ENCODE measurements at places on chromosomes 3 and 15. TPM values are rescaled to one million over a fixed set of nuclear protein-coding genes. Genes with fewer than 3 reads are reported as not detected.

DNA sequence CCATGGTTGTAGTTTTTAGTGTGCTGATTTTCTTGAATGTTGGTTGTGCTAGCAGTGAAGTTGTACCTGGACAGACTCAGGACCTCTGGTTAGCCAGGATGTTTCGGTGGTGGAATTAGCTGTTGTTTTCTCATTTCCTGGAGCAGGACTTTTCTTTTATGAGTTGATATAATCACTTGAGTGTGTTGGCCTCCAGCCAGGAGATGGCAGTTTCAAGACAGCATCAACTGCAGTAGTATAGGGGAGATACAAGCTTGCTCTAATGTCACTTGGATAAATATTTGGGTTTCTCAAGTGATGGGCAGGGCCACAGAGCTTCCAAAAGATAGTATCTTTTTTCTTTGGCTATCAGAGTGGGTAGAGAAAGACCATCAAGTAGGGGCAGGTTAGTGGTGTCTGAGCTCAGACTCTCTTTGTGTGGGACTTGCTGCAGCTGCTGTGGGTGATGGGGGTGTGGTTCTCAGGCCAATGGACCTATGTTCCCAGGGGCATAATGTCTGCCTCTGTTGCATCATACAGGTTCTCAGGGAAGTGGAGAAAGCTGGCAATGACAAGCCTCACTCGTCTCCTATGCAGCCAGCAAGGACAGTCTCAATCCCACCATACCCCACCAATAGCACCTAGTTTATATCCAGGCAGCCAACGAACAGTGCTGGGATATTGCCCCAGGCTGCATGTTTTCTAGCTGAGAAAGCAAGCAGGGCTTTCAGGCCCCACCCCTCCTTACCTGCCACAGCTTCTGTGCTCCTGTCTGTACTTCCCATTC, 14.6 kb upstream of the OR5K2 start:
- no peak for DNase-seq

- no peak for DNase-seq
Measured at GRCh38 chr3:111080413-111080812, 8.8 kb downstream of the NECTIN3 start.

GRCh38 chr3:168997488-168997887, 666.0 kb downstream of the MECOM start:
- no peak for DNase-seq

GRCh38 chr3:101687142-101687931, 819 bp upstream of the RPL24 start:
- no peak for DNase-seq

GRCh38 chr3:161649900-161650484, 153.4 kb downstream of the OTOL1 start:
- DNase-seq, result no peak

Gene ASB7
- 23.4 TPM for total RNA-seq

DNA sequence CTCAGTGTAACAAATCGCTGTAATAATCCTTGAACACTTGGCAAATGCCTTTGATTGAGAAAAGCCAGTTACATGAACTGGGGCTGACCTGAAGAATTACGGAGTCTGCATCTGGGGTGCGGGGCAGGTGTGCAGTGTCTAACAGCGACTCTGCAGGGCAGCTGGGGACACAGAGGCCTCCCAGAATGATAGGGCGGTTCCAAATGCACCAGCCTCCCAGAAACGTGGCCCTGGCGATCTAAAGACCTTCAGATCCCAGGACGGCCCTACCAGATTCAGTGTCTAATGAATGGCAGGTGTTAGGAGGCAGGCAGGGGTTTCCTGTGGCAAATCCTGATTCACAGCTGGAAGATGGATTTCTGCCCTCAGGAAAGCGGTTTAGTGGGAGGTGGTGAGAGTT, 100.5 kb upstream of the RGMA start:
- DNase-seq, result no peak

DNA sequence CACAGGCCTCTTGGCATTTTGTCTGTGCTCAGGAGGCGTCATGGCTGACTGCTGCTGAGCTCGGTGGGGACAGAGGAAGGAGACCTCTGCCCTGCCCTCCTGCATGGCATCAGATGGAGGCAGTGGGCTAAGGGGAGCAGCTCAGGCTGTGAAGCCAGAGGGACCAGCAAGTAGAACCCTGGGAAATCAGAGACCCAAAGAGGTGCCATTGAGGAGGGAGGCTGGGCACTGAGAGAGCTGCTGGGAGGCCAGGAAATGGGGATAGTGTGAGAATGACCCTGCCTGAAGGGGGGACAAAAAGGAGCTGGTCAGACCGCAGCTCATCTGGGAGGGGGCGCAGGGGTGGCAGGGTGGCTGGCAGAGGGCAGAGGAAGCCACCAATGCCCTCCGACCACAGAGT, 136.8 kb downstream of the FBLN2 start:
- no peak for DNase-seq

GRCh38 chr3:160739079-160739478, 17.0 kb upstream of the PPM1L start:
- DNase-seq, result no peak

- DNase-seq, result no peak
Measured at GRCh38 chr3:47716656-47717055, 65.0 kb downstream of the SMARCC1 start.

DNA sequence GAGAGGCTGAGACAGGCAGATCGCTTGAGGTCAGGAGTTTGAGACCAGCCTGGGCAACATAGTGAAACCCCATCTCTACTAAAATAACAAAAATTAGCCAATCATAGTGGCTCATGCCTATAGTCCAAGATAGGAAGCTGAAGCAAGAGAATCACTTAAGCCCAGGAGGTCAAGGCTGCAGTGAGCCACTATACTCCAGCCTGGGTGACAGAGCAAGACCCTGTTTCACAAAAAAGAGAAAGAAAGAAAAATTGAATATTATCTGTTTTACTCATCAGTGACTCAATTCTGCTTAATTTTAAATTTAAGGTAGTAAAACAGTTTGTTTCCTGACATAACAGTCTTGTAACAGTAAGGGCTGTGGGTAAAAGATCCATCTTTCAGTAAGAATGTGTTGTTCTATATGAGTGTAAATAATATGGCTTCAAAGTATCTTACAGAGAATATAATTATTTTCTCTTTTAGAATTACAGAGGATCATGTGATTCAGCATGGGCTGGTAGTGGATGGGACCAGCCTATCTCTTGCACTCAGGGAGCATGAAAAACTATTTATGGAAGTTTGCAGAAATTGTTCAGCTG, 85.8 kb downstream of the ATP11B start:
- DNase-seq, result no peak

Gene ZPLD1
- total RNA-seq, result not detected

- no peak for DNase-seq
Measured at GRCh38 chr3:153783106-153783505, 338.1 kb upstream of the ARHGEF26 start.

DNA sequence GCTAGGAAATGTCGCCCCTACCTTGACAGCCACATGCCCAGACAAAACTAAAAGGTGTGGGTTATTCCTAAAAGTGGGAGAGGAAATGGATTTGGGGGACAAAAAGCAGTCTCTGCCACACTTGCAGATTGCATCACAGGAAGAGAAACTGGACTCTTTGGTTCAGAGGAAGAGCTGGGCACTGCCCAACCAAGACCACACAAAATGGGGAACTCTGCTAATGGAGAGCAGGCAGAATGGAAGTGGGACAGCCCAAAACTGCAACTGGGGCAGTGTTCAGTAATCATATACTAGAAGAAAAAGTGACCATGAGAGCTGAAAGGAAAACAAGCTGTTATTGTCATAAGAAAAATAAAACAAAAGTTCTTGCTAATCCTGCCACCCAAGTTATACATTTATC, 138.9 kb upstream of the FRMD4B start:
- DNase-seq, result no peak

Gene MESP2
- not detected for total RNA-seq

Gene HYKK
- total RNA-seq, result 5.1 TPM

DNA sequence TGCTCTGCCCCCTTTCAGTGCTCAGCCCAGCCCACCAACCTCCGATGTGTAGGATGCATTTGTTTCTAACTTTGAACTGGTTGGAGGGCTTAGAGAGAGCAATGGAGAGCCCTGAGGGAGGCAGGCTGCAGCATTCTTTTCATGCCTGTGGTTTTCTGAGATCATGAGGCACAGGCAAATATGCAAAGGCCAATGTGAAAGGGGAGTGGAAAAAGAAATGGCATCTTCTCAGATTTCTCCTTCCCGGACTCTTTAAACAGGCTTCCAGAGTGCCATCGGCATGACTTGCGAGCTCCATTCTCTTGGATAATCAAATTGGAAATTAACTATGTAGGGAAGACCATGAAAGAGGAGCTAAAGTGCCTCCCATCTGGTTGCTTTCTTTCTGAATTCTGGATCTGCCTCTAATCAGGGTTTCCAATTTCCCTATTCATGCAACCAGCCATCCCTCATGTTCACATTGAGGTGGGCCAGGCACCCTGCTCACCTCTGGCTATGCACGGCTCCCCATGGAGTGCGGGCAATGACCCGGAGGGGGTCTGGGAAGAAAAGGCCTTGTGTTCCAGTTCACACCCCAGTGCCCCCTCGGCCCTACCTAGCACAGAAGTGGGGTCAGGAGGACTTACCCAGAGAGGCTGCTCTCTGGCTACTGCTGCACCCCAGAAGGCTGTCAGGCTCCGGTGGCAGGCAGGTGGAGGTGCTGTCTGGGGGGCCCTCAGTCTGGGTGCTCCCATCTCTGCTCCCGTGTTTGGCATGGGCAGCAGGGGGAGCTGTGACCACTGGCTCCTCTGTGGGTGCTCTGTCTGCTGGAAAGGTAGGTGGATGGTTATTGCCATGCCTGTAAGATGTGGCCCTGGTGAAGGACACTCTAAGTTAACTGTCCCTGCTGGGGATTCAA, 16.1 kb downstream of the AMOTL2 start:
- no peak for DNase-seq
